ENCODE measurements at places on chromosomes 5 and 9. TPM values are rescaled to one million over a fixed set of nuclear protein-coding genes. Genes with fewer than 3 reads are reported as not detected.
A peak's percentile ranks its signal among the peaks of the same experiment; 100 is the strongest.

The IFNA16 gene
- not detected for total RNA-seq

The PHF24 gene
- 2.4 TPM for total RNA-seq

- DNase-seq: no peak
These were observed 160.3 kb upstream of the PTPRD start for GRCh38 chr9:10773136-10773535.

DNA sequence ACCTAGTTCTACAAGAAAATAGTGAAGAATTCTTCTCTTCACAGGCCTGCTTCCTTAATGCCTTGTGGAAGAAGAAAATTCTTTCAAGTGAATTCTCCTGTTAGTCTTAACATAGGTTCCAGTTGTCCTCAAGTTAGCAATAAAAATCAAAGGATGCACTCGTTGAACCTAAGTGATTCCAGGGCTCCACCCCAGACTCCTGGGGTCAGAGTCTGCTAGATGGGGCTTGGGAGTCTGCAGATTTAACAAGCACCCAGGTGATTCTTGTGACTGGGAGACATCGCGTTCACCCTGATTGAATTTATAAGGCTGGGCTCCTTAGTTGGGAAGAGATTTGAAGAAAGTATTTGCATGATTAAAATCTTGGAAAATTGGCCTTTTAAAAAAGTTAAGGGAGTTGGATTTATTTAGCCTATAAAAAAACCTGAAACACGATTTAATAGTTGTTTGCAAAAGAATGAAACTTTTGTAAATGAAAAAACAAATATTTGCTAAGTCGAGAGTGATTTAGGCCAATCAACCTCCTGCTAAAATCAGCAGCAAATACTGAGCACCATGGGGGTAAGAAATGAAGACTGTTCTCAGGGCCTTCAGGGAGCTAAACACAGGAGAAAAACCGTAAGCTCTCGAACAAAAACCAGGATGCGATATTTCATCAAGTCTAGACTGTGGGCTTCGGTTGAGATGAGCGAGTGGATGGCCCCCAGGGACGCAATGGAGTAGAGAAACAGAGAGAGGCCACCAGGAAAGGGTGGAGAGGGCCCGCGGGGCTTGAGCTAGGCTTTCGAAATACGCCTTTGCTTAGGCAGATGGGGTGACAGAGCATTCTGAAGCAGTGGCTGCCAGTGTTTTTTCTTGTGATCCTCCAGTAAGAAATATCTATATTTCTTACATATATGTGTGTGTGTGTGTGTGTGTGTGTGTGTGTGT, 86.9 kb upstream of the TTC23L start:
- DNase-seq: no peak

DNA sequence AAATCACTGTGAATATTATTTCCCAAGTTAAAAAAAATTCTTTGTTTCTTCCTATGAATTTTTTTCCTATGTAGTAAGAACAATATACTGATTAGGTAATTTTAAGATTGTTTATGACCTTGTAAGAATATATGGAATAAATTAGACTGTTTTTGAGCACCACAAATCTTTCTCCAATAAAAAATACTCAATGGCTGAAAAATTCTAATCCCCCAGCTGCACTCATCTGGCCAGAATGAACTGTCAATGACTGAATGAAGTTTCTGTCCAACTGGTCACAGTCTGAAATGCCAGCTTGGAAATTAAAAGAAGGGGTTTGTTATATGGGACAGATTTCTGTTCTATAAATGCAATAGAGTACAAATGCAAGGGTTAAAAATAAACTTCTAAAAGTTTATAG, 569.5 kb upstream of the SEMA6A start:
- no peak for DNase-seq

- DNase-seq: no peak
These were observed 183.2 kb upstream of the MAP3K1 start for GRCh38 chr5:56632199-56632598.

DNA sequence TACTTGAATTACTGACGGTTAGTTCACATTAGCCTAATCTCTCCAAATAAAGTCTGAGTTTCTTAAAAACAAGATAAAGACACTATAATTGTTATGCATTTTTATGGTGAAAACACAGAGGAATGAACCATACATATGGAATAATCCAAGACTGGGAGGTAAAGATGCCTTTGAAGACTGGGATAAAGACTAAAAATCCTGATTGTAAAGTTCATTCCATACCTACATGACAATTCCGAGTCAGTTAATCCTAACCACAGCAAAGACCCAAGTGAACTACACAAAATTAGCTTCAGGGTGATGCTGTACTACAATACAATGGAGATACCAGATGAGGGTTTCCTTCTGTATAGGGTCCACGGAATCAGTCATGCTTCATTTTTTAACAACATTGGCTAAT, 6.3 kb downstream of the AP3B1 start:
- DNase-seq: no peak

- no peak for DNase-seq
These were observed 17.4 kb downstream of the SLC12A2 start for GRCh38 chr5:128100860-128101557.

GRCh38 chr9:119088002-119088547, 281.2 kb downstream of the BRINP1 start:
- no peak for DNase-seq

- DNase-seq: no peak
These were observed 232.8 kb downstream of the TLE1 start for GRCh38 chr9:81456431-81457006.

The NAIP gene
- total RNA-seq: 102 TPM

DNA sequence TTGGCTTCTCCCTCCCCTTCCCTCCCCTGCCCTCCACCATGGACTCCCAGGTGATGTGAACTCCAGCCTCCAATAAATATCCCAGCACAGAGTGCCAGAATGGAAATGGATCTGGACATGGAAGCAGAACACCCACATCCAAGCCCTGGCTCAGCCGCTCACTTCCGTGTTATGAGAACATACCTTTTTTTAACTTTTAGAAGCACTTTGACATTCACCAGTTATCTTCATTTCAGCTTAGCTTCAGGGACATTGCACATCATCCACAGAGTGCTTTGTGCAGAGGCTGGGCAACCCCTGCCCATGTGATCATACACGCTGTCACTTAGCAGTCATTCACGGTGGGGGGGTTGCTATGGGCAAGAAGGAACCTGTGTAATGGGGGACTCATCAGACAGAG, 9.1 kb downstream of the AFAP1L1 start:
- no peak for DNase-seq

DNA sequence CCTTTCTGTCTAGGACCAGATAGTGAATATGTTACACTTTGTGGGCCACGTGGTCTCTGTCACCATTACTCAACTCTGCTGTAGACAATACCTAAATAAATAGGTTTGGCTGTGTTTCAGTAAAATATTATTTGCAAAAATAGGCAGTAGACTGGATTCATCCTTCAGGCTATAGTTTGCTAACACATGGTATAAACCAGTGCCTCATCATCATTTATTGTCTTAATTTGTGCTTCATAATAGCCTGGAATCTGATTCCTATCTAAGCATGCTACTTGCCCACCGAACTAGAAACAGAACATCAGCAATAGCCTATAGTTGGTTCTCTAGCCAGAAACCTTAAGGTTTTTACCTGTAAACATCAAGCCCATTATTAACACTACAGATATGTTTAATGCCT, 215.6 kb downstream of the FBXL7 start:
- no peak for DNase-seq

The PCDHAC2 gene
- total RNA-seq: 5.8 TPM

The FGD3 gene
- 72.6 TPM for total RNA-seq

DNA sequence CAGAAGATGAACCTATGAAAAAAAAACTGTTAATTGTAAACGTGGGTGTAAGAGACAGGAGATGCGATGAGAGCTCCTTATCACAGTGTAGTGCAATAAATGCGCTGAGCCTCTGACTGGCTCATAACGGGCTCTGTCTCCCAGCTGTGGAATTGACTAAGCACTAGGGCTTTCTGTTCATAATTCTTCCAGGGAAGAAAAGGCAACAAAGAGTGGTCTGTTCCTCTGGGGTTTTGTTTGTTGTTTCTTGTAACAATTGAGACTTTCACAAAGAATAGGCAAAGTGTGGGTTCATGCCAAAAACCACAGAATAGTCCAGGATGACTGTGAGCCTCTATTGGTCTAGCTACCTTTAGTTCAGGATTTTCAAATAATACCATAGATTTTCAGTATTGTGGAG, 39.4 kb downstream of the UBE2QL1 start:
- no peak for DNase-seq

DNA sequence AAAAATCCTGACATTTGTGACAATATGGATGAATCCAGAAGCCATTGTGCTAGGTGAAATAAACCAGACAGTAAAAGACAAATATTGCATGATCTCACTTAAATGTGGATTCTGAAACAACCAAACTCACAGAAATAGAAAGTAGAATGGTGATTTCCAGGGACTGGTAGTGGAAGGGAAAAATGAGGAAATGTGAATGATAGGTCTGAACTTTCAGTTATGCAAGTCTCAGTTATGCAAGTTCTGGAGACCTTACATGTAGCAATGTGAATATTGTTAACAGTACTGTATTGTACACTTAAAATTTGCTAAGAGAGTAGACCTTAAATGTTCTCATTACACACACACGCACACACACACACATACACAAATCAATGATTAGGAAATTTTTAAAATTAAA, 84.9 kb downstream of the SLCO4C1 start:
- no peak for DNase-seq

The PAEP gene
- not detected for total RNA-seq

The N4BP3 gene
- 2.9 TPM for total RNA-seq

DNA sequence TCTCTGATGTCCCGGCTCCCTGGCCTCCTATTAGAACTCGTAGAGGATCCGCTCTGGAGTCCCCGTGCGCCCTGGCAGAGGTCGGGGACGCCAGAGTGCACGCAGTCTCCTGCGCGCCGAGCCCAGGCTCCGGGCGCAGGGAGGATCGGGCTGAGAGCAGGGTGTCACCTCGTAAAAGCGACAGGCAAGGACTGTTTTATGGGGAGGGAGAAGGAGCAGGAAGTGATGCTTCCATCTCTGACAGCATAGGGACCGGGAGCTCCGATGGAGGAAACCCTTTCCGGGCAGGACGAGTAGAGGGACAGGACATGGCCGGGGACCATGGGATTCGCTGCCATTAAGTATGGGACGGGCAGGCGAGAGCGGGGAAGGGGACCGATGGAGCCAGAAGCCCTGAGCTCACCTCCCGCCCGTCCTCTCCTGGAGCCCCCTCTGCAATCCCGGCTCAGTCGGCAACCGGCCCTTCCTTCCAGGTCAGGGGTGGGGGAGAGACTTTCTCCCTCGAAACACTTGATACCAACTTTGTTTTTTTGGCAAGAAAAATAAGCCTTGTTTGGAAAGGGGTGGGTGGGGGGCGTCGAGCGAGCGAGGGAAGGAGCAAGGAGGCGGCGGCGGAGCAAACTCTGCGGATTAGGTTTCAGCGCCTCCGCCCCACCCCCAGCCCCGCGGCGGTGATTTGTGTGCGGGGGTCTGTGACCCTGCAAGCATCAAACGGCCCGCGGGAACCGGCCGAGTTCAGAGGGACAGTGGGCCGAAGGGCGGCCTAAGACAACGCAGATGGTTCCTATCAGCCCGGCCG, 12.6 kb downstream of the LMX1B start:
- no peak for DNase-seq

GRCh38 chr5:111124793-111125192, 32.6 kb downstream of the WDR36 start:
- DNase-seq: no peak

- no peak for DNase-seq
These were observed 191.5 kb downstream of the ROR2 start for GRCh38 chr9:91758491-91758981.

GRCh38 chr5:138226910-138227309, 13.8 kb upstream of the CDC23 start:
- DNase-seq: peak; percentile 7

DNA sequence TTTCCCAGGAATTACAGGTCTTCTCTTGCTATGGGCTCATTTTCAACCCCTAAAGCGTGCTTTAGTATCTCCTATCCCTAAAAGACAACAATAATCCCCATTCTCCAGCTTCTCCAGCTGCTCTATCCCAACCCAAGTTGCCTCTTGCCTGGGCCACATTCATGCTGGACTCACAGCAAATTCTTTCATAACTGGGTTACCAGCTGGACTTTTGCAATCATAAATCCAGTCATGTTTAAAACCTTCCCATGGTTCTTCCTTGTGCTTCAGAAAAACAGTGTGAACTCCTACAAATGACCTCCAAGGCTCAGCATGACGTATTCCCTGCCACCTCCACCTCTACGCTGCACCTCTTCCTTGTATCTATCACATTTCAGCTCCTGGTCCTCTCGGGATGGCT, 346.9 kb downstream of the GADD45G start:
- DNase-seq: no peak

GRCh38 chr5:96197347-96197746, 235.7 kb upstream of the ELL2 start:
- DNase-seq: no peak

DNA sequence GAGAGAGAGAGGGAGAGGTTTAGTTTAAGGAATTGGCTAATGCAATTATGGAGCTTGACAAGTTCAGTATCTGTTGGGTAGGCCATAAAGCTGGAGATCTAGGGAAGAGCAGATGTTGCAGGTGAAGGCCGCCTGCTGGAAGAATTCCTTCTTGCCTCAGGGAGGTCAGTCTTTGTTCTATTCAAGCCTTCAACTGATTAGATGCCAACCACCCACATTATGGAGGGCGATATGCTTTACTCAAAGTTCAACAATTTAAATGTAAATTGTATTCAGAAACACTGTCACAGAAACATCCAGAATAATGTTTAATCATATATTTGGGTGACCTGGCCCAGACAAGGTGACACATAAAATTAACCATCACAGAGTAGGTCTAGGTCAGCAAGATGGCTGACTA, 51.7 kb upstream of the SSBP2 start:
- DNase-seq: no peak

- DNase-seq: no peak
These were observed 56.2 kb upstream of the ALDH1B1 start for GRCh38 chr9:38336341-38336740.

DNA sequence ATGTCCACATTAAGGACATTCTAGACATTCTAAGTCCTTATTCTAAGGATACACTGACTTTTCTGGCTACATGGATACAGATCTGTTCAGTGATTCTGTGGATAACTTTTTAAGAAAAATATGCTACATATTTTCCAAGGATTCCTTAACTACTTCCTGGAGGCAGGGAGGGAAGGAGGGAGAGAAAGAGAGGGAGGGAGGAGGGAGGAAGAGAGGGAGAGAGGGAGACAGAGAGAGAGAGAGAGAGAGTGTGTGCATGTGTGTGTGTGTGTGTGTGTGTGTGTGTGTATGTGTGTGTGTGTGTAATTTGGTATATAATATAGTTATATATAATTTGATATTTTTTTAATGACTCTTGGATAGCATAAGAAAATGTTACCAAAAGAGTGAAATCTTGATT, 109.8 kb downstream of the TLE4 start:
- DNase-seq: no peak

DNA sequence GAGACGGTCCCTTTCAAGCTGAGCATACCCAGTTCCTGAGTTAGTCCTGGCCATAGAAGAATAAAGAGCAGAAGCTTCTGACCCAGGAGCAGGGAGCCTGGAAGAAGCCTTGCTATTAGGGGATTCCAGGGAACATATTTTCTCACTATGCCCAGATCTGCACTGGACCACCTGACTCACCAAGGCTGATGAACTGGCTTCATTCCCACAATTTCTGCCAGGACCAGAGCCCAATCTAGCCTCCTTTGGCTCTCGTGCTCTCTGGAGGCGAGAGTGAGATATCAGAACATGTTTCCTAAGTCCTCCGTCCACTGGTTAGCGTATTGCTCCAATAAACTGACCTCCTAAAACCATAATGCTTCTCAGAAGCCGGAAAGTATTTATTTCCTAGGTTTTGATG, 9.9 kb downstream of the GABBR2 start:
- DNase-seq: no peak

The SPACA9 gene
- 2.5 TPM for total RNA-seq

The PCDHA9 gene
- 0.98 TPM for total RNA-seq

GRCh38 chr5:153674356-153674755, 183.9 kb downstream of the GRIA1 start:
- no peak for DNase-seq

GRCh38 chr5:74040065-74040551, 414.1 kb downstream of the ARHGEF28 start:
- DNase-seq: no peak
